ENCODE measurements at places on chromosomes 7 and 10.

DNA sequence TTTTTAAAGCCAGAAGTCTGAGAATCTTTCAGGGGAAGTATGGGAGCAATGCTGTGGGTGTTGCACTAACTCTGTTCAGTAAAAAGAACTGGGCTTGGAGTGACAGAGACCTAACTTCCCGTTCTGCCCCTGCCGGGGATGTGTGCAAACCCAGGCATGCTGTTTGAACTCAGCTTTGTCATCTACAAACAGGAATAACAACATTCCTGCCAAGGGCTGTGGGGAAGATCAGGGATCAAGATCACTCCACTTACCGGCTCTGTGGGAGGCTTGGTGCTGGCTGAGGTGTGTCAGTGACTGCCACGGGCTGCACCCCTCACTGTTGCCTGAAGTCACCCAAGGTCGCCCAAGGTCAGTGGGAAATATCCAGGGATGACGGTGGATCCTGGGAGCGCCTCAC, 23.1 kb upstream of the DRGX start:
- DNase-seq = no peak

GRCh38 chr7:132270517-132270916, 305.8 kb downstream of the PLXNA4 start:
- DNase-seq = no peak

DNA sequence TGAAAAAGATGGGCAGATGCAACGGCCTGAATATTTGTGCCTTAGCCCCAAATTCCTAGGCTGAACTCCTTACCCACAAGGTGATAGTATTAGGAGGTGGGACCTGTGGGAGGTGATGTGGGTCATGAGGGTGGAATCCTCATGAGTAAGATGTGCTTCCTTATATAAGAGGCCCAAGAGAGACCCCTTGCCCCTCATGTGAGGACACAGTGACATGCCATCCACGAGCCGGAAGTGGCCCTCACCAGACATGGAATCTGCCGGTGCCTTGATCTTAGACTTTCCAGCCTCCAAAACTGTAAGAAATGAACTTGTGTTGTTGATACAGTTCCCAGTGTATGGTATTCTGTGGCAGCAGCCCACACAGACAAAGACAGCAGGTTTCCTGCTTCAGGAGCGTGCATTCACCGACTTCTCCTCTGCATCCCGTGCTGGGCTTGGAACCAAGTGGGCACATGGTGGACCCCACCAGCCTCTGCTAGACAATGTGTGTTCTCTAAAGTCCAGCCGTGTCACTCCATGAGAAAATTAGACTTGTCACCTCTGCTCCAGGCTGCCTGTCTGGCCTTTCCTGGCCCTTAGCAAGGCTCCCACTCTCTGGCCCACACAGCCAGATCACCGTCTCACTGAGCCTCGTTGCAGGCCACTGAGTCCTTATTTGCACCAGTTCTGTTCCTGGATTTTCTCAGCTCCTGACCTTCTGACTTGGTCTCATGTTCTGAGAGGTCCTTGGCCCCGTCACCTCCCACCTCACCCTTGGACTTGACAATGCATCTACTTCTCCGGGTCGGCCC, 52.9 kb upstream of the CACUL1 start:
- no peak for DNase-seq

GRCh38 chr10:17092216-17092944, 37.2 kb downstream of the CUBN start:
- DNase-seq = no peak

DNA sequence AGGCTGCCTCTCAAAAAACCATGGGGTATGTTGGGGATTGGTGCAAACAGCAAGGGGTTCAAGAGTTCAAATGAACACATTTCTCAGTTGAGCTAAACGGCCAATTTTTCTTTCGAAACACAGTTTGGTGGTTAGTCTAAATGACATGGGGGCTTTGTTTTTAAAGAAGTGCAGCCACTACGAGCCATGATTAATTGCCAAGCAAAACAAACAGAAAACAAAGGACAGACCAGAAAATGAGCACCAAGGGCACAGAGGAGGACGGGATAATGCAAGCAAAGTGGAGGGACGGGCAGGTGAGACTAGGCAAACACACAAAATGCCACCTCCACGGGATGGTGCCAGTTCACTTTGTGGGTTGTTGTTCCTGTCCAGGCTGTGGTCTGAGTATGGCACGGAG, 64.5 kb upstream of the PDLIM1 start:
- no peak for DNase-seq

GRCh38 chr7:122688400-122688998, 10.4 kb downstream of the RNF133 start:
- DNase-seq = no peak

DNA sequence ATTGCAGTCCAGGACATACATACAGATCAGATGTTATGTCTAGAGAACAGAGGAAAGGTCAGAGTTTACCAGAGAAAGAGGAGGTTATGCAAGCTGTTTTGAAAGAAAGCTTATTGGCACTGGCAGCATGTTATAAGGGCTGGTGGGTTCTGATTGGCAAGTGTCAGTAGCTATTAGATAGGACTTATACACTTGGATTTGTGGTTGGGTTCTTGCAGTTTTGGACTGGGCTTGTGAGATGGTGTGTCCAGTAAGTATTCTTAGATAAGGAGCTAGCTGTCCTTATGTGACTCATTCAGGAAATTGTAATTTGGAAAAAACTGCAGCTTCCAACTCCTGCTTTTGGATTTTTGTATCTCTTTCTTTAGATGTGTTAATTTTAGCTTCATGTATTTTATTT, 130.7 kb upstream of the NAMPT start:
- no peak for DNase-seq

DNA sequence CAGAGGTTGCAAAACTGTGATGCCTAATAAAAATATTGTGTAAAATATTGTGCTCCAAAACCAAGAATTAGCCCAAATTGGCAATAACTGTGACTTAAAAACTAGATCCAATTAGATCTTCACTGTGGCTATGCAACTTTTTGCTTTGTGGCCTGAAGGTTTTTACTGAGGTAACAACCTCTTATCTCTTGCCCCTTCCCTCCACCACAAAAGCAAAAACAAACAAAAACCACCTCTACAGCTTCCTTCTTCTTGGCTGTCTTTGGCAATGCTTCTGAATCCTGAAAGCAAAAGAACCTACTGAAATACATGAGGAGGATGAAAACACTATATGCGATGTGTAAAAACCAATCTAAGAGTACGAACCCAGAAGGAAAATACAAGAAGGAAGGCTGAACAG, 226.7 kb upstream of the MBL2 start:
- no peak for DNase-seq

- DNase-seq = no peak
Measured at GRCh38 chr7:47506382-47507339, 75.2 kb downstream of the TNS3 start.

DNA sequence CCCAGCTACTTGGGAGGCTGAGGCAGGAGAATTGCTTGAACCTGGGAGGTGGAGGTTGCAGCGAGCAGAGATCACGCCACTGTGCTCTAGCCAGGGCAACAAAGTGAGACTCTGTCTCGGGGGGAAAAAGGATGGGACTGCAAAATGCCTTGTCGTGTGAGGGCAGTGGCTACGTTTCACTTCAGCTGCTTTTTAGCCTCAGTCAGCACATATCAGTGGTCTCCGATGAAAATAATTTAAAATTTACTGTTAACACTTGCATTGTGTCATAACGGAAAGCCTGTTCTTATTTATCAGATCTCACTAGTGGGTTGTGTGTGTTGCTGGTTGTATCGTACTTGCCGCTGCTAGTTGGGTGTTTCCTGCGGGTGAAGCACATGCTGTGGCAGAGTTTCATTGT, 61.9 kb downstream of the RBM33 start:
- no peak for DNase-seq

DNA sequence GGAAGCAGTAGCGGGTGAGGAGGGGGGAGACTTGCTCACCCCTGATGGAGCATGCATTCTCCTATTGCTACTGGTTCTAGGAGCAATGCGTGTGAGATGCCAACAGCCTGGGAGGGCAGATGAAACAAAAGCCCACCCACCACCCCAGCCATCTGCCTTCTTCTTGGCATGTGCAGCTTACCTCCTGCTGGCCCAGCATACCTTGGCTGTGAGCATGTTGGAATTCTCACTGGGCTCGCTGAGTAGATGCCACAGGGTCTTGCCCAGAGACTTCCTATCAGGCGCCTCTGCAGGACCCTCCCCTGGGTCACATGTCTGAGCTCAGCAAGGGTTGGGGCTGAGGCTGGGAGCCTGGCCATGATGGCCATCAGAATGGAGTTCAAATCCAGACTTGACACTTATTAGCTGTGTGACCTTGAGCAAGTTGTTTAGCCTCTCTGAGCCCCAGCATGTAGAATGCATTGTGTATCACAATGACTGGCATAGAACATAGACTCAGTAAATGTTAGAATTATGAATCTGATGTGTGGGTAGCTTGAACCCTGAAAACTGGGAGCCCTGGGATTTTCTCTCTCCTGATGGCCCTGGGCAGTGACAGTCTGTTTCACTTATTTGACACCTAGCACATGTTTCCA, 38.2 kb downstream of the CDH23 start:
- no peak for DNase-seq

GRCh38 chr10:106996510-106996909, 168.0 kb downstream of the SORCS1 start:
- no peak for DNase-seq

DNA sequence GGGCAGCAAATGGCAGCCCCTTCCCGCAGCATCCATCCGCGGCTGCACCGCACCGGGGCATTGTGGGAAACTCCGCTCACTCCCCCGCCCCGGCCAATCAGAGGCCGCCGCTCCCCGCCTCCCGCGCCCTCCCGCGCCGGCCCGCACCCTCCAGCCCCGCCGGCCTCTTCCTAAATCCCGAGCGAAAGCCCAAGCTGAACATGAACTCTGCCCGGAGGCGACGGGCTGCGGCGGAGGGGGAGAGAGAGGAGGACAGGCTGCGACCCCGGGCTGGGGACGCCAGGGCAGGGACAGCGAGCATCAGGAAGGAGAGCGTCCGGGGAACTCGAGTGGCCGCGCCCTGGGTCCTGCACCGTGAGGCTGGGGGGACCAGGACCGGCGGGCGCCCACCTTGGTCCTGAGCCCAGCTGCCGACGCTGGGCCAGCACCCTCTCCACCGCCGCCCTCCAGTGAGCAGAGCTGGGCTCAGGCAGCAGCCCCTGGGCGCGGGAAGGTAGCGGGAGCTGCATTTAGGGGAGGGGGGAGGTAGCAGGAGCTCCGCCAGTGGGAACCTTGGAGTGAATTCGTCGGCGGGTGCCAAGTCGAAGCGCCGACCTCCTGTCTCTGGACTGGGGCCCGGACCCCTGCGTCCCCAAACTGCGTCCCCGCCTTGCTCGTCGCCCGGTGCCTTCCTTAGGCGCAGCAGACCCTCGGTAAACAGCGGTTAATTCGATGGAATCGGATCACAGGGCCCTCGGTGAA, at the start of gene DGKI:
TSS of gene DGKI (minus strand) at position 148 of the 741 bp plus-strand sequence.
- DNase-seq = peak; percentile 56

DNA sequence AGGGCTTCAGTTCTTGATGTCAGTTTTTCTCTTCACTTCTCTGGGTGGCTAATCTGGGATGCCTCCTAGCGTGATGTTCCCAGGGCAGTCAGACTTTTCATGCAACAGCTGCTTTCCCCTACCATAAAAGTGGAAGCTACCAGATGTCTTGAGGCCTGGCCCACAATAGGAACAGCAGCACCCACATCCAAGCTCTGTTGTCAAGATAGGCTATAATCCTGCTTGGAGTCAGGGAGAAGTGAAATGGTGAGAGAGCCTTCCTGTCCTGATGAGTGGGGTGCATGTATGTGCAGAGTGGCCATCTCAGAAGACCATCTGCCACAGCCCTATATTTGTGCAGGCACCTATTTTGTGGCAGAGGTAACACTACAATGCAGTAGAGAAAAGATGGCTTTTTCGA, 108.0 kb downstream of the HTR5A start:
- DNase-seq = no peak

DNA sequence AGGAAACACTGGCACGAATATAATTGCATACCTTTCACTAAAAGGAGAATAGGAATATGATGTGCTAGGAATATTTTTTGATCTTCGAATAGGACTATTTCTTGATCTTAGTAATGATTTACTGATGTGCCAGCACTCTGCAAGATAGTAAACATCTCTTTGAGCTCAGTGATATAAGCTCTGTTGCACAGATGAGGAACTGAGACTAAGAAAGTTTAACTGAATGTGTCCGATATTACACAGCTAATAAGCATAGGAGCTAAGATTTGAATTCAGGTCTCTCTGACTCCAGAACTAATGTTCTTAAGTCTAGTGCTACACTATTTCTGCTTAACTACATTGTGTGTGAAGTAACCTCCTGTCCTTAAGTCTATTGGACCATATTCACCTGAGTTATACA, 98.4 kb upstream of the PTPRZ1 start:
- no peak for DNase-seq

DNA sequence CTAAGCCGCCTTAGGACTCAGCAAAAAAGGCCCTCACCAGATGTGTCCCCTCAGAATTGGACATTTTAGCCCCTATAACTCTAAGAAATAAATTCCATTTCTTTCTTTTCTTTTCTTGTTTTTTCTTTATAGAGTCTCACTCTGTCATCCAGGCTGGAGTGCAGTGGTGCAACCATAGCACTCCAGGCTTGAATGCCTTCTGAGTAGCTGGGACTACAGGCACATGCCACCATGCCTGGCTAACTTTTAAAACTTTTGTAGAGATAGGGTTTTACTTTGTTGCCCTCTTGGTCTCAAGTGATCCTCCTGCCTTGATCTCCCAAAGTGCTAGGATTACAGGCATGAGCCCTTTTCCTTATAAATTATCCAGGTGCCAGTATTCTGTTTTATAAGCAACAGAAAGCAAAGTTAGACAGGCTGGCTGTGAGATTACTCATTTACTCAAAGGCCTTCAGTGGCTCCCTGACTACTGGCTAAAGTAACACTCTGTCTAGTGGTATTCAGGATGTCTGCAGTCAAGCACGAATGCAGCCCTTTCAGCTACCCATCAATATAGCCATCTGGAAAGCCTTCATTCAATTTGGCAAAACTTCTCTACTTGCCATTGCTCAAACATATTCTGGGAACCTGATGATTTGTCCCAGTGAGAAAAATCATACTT, 128.6 kb downstream of the ICA1 start:
- no peak for DNase-seq

DNA sequence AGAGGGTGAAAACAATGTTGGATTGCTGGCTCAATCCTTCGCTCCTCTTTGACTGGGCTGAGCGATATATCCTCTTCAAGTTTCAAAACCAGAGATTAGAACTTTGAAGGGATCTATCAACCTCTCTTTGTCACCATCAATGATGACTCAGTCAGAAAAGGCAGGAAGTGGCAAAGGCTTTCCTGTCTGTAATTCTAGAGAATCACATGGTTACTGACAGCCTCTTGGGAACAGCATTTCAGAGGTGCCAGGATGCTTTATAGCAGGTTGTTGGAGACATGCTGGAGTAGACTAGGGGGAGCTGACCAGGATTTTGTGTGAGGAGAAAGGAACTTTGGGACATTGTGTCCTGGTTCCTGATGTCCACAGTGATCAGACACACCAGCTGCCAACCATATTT, 81.3 kb downstream of the PRKCQ start:
- no peak for DNase-seq

DNA sequence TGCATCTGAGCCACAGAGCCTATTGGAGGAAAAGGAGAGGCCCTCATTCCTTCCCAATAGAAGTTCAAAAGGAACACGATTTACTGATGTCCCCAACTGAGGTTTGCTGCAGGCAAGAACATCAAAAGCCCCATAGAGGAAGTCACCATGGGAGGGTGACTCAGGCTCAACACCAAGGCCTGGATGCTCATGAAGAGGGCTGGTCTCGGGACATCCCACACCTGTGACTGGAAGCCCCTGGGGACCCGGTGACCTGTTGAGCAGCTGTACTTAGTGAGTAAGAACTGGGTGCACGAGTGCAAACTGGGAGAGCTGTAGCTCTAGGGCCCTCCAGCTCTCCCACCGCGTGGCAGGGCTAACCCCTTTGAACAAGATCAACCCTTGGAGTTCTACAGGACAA, 38.0 kb downstream of the CYTH3 start:
- DNase-seq = no peak

GRCh38 chr10:69419096-69419743, 2.5 kb upstream of the TACR2 start:
- no peak for DNase-seq
